T-cell (primary cell): ENCODE measurements at places on chromosomes 2 and 18.

DNA sequence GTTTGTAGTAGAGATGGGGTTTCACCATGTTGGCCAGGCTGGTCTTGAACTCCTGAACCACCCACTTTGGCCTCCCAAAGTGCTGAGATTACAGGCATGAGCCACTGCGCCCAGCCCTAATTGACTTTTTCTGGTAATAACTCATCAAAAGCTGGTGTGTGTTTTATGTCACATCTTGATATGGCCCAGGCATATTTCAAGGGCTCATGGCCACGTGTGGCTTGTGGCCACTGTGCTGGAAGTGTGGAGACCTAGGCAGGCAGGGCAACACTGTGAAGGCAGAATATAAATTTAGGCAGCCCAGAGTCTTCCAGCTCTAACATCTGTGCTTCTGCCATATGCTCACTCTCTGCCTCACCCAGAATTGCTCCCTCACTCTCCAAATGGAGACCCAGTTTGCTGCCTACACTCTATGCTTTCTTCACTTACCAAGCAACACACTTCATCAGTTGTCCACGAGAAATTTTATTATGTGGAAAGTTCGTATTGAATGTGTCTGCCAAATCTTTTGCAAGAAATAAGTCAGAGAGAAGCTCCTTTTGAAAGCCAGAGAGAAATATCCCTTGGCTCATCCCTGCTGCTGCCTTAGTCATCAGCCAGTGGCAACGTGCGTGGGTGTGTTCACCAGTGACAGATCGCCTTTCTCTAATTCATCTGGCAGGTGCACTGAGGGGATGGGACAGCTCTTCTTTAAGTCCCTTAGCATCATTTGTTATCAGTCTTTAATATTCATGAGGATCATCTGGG, 129.4 kb upstream of the CXCR4 start:
- no peak for DNase-seq

DNA sequence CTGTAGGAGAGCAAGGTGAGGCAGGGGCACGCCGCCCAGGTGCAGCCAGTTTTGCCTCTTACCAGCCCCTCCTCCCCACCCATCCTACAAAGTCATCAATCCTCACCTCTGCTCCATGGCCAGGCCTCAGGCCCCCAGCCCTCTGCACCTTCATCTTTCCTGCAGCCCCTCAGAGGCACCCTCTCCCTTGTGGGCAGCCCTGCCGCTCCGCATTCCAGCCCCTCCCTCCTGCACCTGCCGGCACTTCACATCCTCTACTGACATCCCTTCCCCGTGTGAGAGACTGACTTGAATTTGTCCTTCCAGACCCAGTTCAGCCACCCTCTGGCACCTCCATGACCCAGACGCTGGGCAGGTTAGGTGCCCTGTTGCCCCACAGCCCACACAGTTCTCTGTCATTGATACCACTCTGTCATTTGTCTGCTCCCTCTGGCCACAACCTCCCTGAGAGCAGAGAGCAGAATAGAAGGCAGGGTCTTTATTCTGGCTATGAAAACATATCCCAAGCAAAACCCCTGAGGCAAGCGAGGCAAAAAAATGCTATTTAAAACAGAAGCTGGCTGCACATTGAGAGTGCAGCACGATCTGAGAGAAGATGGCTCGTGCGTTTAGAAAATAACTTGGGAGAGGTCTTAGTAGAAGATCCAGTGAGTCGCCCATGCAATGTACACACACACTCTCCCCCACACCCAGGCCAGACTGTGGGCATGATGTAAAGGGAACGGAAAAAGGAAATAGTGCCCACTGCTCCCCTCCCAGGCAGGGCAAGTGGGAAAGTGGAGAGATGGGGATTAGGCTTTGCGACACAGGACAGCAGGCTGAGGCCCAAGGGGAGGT, 25.9 kb downstream of the SDC1 start:
- DNase-seq, result no peak

GRCh38 chr18:7626175-7626921, 59.2 kb downstream of the PTPRM start:
- no peak for DNase-seq

GRCh38 chr2:3319134-3319533, 58.5 kb downstream of the EIPR1 start:
- no peak for DNase-seq

DNA sequence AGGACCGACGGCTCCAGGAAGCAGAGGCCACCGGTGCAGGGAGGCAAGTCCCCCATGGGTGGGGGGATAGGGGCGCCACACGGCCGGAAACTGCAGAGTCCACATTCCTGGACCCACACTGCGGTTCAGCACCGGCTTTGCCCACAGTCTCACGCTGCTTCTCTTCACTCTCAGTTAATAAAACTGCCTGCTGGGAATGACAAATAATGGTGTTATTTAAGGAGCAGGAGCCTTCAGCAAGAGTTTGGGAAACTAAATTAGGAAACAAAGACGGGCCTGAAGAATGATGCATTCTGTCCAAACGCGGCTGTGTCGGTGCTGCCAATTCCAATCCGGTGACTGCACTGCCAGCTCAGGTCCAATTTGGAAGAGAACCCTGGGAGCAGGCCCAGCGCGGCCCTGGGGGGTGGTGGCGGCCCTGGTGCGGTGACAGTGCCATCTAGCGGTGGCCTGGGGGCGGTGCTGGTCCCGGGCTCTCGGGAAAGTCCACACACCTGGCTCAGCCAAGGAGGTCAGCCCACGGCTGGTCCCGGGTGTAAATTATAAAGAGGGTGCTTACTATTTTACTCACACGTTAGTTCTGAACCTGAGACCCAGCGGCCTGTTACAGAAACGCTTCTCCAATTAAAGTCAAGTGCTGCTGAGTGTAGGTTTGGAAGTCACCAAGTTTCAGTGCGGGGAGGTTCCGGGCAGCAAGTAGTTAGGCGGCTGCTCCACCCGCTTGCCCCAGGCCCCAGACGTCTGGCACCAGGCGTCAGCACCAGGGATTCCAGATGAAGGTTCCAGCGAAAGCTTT, 73.1 kb upstream of the PXDN start:
- DNase-seq, result peak; percentile 33

- DNase-seq, result no peak
These were observed 32.2 kb downstream of the GPR39 start for GRCh38 chr2:132448771-132449170.

DNA sequence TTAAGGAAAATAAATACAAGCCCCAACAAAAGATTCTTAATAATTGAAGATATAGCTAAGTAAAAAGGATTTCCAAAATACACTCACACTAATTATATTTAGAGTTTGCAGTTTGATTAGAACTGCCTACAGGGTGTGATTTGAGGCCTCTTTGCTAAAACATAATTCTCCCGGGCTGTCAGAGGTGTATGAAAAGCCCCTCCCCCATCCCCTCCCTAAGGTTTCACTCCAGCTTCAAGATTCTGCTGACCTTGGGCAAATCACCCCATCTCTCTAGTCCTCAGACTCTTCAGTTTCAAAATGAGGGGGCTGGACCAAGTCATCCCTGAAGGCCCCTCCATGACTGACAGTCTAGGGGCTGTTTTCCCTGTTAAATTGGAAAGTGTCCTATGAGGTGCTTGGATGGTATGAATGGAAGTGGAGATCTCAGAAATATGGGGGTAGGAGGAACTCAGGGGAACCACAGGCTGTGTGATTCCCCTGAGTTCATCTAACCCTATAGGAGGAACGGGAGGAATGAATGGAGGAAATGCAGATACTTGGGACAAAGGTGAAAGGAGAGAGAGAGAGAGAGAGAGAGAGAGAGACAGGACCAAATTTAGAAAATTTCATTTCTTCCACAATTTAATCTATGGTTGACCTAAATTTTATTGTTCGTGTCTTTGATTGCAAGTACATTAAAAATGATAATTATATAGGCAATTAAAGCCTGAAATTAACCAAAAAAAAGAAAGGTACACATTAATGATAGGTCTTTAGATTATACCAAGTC, 107.5 kb downstream of the SPP2 start:
- DNase-seq, result no peak

- DNase-seq, result no peak
These were observed 87.4 kb downstream of the ZNF516 start for GRCh38 chr18:76407681-76408080.

DNA sequence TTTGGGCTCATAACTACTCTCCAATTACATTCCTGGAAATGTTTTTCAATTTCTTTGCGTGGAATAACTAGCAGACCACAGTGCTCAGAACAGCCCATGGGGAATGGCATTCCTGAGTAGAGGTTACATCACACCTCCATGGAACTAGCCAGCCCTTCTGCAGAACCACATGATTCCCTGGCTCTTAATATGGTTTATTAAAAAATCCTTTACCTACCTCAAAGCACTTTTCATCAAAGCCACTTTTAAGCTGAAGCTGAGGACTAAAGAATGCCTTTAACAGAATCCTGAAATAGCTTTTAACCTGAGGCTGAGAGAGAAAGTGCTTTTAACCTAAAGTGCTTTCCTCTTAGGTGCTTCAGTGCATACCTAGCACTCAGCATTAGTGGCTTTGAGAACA, 376.3 kb downstream of the ARHGAP15 start:
- no peak for DNase-seq

DNA sequence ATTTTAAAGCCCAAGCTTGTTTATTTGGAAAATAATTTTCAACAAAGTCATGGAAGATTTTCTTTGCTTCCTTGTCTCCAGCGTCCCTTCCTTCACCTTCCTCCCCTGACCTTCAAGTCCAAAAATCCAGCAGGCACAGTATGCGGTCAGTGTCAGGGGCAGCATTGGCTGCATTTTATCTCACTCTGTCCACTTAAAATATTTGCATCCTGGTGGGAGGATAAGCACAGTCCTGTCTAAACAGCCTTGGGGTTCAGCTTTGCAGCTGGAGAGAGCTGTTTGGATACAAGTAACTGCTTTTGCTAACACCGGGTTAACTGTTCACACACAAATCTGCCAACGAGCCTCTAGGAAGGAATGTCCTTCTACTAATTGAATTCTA, 318.1 kb downstream of the PDE11A start:
- DNase-seq, result no peak

DNA sequence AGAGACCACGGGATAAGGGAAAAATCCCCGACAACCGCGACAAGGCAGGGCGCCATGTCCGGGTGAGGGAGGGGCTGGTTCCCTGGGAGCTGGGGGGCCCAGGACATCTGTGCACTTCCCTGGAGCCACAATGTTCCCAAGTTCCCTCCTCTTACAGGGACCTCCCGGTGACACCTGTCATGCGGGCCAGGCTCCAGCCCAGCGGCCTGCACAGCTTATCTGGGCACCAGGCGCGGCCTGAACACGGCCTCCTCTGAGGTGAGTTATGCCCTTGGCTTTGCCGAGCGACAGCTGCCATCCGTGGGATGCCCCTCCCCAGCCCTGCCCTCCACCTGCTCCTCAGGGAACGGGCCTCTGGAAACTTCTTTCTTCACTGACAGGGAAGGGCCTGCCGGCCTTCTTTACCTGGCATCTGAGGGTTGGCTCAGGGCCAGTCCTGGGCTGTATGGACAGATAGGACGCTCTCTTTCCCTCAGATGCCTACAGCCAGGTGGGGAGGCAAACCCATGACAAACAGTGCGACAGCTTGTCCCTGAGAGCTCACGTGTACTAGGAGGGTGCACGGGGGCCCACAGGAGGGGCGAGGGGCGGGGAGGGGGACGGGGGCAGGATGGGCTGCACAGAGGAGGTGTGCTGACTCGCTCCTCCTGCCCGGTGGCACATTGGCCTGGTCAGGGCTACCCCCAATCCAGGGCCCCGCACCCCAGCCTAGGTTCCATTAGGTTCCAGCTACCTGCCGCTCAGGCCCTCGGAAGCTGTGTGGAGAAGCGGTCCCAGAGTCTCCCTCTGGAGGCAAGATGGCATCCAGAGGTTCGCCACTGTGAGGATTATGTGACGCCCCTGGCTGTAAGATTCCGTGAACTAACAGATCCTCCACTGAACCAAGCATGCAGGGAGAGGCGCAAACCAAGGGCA, 34.9 kb upstream of the HPCAL1 start:
- no peak for DNase-seq

DNA sequence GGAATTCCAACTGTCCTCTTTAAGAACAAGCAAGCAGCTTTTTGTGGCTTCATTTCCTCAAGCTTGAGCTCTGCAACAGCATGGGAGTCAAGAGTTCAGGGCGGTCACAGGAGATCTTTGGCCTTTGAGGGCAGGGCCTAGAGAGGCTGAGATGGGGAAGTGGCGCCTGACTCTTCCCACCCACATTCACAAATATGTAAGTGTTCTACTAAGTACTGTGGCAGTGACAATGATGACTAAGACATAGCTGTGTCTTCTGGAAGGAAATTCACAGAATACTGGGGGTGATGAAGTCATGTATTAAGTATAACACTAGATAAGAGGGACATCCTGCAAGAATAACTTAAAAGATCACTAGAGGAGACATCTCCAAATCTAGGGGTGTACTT, 15.0 kb downstream of the RND3 start:
- DNase-seq, result no peak

- DNase-seq, result no peak
These were observed 99.7 kb upstream of the CTDP1 start for GRCh38 chr18:79579807-79580497.

DNA sequence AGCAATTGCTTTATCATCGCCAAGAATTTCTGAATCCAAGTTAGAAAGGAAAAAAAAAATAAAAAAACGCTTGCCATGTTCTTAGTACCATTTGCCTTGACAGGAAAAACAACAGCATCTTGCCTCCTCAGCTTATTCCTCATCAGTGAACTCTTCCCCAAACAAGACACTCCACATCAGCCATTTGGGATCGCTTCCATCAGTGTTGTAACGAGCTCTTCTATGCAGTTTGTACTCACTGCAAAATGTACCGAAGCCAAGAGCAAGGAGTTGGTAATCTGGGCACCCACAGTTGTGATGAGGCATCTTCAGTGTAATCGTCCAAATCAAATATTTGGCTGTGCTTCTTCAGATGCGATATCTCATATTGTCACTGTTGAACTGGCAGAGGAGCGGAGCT, 503.7 kb downstream of the TMEM182 start:
- no peak for DNase-seq

DNA sequence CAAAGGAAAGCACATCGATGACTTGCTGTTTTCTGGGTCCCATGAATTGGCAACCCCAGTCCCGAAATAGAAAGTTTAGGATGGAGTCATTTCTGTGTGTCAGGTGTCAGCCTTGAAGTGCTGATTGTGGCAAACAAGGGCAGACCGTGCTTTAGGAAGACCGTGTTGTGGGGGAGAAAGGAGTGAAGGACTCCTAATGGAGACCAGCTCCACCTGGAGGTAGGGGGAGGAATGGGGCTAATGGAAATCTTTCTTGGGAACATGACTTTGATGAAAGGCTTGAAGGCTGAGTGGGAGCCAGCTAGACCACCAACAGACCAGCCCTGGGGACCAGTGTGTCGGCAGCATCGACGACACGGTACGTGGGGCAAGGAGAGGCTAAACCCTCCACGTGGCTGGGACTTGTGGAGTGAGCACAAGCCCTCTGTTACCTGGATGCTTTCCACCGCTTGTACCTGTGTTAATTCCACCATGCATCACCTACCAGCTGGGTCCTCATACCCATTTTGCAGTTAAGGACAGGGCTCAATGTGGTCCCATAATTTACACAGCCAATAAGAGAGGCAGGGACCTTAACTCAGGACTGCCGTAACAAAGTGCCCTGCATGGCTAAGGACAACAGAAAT, 104.2 kb downstream of the SH3BP4 start:
- no peak for DNase-seq
